Central memory CD4-positive, alpha-beta T cell (primary cell): ENCODE measurements at places on chromosomes 12 and 14.

DNA sequence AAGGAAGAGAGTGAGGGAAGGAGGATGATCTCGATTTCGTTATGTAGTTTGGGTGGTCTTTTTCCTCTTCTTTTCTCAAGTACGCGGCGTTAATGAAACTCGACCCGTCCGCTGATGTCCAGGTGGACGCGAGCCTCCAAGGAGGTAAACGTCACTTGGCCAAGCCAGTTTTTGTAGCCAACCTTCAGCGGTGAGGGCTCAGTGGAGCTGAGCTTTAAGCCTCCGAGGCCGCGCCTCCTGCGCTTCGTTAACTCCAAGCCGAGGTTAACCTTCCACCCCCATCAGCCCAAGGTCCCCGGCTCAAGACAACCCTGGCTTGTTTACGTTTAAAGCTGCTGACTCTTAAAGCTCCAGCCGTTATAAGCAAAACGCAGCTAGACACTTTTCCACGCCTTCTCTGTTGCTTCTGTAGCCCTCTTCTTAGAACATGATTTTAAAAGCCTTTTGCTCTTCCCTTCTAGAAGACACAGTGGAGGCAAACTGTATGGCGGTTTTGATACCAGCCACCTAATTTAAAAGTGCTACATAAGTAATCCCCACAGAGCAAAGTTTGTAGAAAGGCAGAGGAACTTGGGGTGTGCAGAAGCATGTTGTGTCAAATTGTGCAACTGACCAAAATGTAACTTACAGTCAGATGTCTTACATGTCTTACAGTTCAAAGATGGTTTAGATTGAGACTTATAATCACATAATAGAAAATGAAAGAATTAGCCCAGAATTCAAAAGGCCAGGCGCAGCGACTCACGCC lies 923 bp upstream of the ITPR2 start:
- peak; percentile 23 for DNase-seq

DNA sequence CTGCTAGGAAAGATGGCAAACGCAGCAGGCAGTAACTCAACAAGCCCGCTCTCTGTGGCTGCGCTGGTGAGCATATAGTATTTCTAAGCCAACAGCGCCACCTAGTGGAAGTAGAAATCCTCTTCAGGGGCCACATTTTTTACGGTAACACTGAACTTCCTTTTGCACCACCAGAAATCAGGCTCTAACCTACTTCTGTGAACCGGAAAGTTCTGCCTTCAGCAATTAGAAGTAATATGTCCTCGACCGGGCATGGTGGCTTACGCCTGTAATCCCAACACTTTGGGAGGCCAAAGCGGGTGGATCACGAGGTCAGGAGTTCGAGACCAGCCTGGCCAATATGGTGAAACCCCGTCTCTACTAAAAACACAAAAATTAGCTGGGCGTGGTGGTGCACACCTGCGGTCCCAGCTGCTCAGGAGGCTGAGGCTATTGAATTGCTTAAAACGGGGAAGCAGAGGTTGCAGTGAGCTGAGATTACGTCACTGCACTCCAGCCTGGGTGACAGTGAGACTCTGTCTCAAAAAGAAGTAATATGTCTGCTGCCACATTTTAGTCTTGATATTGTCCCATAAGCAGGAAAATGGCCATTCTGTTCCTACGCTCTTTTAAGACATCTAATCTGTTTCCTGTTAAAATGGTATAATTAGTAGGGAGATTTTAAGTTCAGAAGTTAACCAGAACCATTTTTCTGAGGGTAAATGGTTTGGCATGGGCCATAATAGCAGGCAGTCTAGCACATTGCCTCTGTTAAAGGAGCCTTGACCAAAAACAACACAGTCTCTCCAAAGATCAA lies 26.8 kb downstream of the APOBEC1 start:
- DNase-seq, result peak; percentile 79

- DNase-seq, result no peak
Observed at GRCh38 chr12:26746121-26746714, 86.8 kb downstream of the ITPR2 start.

GRCh38 chr12:29517264-29517663 lies 19.8 kb upstream of the OVCH1 start:
- no peak for DNase-seq

DNA sequence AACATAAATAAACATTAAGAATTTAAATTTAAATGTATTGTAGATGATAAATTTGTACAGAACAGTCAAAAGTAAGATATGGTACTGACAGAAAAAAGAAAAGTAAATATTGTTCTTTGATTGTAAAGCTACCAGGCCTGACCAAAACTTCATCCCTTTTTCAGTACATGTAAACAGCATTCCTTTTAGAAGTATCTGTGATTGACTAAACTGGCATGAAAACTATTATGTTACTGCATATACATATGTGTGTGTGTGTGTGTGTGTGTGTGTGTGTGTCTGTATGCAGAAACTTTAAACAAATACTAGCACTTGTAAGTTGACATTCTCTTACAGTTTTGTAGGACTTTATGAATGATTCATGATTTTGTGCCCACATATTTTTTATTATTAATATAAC lies 270.9 kb downstream of the C12orf50 start:
- DNase-seq, result no peak

DNA sequence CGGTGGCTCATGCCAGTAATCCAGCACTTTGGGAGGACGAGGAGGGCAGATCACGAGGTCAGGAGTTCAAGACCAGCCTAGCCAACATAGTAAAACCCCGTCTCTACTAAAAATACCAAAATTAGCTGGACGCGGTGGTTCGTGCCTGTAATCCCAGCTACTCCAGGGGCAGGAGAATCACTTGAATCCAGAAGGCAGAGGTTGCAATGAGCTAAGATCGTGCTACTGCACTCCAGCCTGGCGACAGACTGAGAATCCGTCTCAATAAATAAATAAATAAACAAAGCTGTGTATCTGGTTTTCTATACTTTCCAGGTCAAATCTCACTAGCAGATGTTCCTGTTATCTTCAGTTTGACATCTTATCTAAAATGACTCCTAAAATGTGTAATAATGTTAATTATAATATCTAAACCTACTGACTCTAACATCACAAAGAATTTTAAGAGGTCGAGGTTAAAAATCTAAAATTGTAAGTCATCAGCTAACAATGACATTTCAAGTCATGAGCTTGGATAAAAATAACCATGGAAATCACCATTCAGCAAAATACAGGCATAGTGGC lies 2.4 kb upstream of the SRP54 start:
- DNase-seq, result no peak

GRCh38 chr14:75208843-75209242 lies 32.4 kb upstream of the TMED10 start:
- no peak for DNase-seq

DNA sequence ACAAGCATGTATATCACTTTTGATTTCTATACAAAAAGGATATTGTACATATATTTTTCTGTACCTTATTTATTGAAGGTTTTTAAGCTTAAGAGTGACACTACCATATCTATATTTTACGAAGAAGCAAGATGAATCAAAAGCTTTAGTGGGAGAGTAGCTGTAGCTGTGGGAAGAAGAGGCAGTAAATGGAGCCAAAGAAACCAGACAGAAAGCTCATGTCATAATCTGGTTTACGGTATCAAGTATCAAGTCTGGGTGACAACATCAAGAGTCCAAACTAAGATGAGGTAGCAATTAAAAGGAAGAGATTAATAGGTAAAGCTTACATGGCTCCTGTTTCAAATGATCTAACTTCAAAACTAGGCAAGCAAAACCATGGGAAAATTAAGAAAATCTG lies 54.8 kb downstream of the CEP83 start:
- DNase-seq, result no peak

- DNase-seq, result no peak
Observed at GRCh38 chr14:44979740-44980356, 17.9 kb downstream of the TOGARAM1 start.

- no peak for DNase-seq
Observed at GRCh38 chr12:32395026-32395425, 4.3 kb upstream of the FGD4 start.

- DNase-seq, result no peak
Observed at GRCh38 chr14:92717571-92718042, 30.8 kb downstream of the LGMN start.

GRCh38 chr12:32536000-32536345 lies 136.6 kb downstream of the FGD4 start:
- DNase-seq, result no peak

DNA sequence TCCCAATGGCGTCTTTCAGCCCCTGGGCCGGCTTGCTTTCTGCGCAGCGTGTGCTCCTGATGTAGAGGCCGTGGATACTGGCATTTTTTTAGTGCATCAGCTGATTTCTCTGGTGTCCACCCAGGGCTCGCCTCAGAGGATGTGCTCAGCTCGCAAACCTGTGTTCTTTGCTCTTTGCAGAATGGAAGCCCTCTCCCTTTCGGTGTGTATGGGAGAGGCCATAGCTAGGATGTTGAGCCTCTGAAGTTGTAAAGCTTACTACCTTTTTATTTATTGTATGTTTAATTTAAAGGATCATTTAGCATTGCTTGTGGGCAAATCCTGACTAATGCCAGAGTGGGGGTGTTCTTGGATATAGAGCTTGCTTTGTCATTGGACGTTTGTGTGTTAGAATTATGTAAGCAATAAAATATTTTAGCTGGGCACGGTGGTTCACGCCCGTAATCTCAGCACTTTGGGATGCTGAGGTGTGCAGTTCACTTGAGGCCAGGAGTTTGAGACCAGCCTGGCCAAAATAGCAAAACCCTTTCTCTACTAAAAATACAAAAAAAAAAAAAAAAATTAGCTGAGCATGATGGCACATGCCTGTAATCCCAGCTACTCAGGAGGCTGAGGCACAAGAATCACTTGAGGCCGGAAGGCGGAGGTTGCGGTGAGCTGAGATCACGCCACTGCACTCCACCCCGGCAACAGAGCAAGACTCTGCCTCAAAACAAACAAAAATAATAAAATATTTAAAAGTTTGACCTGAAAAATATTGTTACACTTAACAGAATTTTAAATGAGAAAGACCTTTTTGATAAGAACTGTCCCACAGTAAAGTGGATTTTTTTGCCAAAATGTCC lies 52.6 kb upstream of the MMP17 start:
- DNase-seq, result no peak

DNA sequence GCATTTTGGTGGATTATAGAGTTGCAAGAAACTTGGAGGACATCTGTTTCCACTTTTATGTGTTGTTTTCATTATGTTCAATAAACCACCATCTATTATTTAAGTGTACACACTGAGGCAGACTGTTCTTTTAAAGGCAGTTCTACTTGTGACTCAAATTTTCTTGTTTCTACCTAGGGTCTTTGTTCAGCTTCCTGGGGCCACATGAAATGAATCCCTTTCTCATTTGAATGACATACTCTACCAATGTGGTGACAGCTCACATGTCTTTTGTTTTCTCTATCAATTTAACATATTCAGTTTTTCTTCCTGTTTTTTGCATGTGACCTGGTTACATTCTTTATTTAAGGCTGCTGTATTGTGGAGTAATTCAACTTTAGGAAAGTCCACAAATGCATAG lies 7.9 kb downstream of the SLC16A7 start:
- DNase-seq, result no peak

DNA sequence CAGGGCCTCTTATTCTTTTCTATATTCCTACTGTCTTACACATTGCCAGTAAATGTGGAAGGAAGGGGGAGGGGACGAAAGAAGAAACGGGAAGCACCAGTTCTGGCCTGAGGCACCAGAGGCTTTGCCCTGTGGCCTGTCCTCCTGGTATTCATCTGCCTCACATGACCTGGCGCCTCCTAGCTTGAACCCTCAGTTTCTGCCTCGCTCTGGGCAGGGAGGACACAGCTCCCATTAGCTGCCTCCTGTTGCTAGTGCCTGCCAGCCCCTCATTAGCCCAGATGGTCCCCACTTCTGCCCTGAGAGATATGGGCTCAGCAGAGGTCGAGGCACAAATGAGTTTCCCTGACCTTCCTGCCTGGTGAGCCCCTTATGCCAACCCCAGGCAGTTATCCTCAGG lies 3.0 kb upstream of the PLEKHG6 start:
- no peak for DNase-seq

DNA sequence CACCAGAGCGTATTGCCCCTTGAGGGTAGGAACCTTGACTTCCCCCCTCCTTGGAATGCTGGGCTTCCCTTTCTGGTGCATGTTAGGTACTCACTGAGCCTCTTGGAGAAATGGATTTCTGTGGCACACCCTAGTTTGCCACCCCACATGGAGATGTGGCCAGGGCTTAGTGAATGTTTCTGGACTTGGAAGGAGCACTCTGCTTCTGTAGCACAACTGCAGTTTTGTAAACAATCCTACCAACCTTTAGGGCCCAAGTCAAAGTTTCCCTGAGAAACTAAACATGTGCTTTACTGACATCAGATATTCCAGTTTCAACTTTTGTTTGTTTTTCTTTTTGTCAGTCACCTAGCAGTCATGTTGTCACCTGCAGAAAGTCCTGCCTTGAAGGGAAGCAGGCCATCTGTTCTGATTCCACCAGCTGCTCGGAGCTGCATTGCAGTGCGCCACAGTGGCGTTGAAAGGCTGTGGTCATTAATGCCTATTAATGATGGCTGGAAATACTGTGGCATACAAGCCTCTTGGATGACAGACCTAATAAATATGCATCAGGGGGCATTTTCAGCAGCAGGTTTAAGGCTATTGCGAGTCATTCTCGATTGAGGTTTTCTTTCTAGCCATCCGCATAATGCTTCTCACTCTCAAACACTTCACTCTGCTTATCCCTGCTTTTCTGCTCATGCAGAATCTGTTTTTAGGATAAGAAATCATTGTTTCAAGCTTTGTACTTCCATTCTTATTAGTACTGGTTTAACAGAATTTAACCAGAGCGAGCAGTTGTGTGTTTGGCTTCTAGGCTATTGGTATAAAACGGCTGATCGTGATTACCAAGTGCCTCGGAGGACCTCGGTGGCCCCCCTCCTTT lies 7.8 kb downstream of the PELI2 start:
- no peak for DNase-seq

DNA sequence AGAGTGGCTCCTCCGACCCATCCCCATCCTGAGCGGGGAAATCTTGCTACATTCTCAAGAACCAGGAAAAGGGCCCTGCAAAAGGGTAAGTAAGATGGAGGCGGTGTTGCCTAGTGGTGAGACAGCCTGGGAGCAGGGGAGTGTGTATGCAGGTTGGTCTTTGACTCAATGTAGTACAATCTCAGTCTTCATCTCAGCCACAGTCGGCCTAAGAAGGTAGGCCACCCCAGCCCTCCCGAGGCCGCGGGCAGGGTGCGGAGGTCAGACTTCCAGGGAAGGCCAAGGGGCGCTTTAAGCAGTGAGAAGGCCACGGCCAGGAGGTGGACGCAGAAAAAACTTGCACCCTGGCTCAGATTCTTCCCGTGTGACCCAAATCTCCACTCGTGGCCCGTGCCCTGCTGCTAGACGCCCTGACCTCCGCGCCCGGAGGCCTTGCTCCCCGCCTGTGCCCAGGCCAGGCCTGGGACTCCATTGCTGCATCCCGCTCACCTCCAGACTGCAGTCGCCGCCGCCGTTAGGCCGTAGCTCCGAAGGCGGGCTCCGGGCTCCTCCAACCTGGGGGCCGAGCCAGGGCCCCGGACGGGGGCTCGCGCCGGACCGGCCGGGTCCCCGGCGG lies 435 bp downstream of the FOXM1 start:
- peak; percentile 12 for DNase-seq

GRCh38 chr14:105023791-105024480 lies 3.1 kb upstream of the CDCA4 start:
- DNase-seq, result no peak

- DNase-seq, result no peak
Observed at GRCh38 chr14:101110729-101111619, 207.5 kb upstream of the RTL1 start.
